ENCODE measurements at places on chromosomes 6 and 20.

DNA sequence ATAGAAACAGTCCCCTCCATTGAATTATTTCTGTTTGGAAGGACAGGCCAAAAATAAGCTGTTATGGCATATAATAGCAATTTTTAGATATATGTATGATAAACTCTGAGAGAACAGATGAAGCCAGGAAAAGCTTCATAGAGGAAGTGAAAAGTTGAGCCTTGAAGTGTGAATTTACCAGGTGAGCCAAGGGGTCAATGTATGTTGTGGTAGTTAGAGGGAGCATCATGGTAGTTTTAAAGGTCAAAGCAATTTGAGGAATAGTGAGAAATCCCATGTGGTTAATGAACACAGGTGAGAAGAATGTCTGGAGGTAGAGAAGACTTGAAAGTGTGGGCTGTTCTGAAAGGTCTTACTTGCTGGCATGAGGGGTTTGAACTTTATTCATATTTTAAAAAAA is 47.0 kb downstream of the COL19A1 start:
- no peak for DNase-seq

DNA sequence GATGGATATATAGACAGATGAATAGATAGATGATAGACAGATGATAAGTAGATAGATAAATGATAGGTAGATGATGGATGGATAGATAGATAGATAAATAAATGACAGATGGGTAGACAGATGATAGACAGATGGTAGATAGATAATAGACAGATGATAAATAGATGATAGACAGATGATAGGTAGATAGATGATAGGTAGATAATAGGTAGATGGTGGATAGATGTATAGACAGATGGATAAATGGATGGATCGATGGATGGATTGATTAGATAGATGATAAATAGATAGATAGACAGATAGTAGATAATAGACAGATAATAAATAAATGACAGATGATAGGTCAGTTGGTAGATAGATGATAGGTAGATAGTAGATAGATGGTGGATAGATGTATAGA is 212.7 kb downstream of the NFATC2 start:
- DNase-seq, result no peak

DNA sequence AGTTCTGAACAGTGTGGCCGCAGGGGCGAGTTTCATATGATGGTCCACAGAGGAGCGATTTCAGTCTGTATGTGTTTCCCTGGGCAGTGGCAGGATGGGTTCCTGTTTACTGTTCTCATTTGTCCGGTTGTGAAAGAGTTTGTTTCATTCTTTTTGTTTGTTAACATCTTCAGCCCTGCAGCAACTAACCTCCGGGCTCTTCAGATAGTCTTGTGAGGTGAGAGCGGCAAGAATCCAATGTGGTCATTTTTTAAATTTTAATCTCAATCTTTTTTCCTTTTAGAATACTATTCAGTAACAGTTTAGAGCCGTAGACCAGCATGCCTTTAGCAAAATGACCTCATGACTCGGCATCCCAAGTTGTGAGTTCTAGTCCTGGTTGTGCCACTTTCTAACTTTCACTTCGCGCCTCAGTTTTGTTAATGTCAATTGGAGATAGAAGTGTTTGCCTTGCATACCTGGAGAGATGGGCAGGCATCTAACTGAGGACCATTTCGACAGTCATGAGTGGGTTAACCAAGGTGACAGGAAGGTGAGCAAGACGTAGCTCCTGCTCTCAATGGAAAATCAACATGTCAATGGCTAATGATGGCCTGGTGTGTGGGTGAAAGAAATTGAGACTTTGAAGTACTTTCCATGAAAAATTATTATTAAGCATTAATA is 38.5 kb upstream of the PXDC1 start:
- DNase-seq, result no peak

GRCh38 chr6:83352424-83353061 is 78.3 kb downstream of the ME1 start:
- DNase-seq, result no peak

GRCh38 chr6:110656492-110656891 is 158.8 kb downstream of the CDK19 start:
- no peak for DNase-seq

DNA sequence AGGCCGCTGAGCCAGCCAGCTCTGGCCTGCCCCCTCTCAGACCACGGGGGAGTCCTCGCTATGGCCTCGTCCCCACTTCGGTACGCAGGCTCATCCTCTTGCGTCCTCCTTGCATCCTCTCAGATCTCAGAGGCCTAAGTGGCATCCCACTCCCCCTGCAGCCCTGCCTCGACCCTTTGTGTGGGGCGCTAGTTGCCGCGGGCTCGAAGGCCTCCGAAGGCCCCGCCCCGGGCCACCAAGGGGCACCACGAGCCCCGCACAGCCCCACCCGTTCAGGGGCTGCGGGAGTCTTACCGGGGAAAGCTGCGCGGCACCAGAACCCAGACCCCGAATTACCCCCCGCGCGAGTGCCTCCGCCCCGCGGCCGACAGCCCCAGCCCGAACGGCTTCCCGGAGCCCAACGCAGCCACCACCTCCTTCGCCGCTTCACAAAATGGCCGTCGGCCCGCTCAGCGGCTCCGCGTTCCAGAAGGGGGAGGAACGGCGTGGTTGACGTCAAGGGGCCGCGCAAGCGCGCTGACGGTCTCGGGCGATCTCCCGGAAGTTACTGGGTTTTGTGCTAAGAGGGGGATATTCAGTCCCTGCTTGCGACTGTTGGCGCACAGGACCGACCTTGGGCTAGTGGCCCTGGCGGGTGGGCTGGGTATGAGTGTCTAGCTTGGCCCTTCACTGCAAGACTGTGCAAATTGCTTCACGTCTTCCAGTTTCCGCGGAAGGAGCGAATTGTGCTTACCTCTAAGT is at the start of the genes CPNE1 and RBM12:
TSS of gene CPNE1 (minus strand) at position 435 of the 741 bp plus-strand sequence. CDS start 31,977 bp downstream, outside the sequence.
TSS of gene RBM12 (minus strand) at position 435 of the 741 bp plus-strand sequence. CDS start 9,578 bp downstream, outside the sequence.
- DNase-seq, result peak; percentile 95

- DNase-seq, result no peak
Measured at GRCh38 chr6:168381726-168382458, 59.1 kb upstream of the SMOC2 start.

GRCh38 chr6:164856138-164856537 is 453.3 kb downstream of the C6orf118 start:
- no peak for DNase-seq
